ENCODE measurements at places on chromosomes 2 and 18. TPM values are rescaled to one million over a fixed set of nuclear protein-coding genes. Genes with fewer than 3 reads are reported as not detected.

Gene TSHZ1
- total RNA-seq = 14.5 TPM

Gene AMMECR1L
- total RNA-seq = 7.4 TPM

Gene TCF7L1
- 3.1 TPM for total RNA-seq

Gene POTEC
- not detected for total RNA-seq

Gene CRACDL
- total RNA-seq = 7.4 TPM

Gene YWHAQ
- 204 TPM for total RNA-seq

Gene SERPINB10
- 0.47 TPM for total RNA-seq

Gene IMPA2
- 22.9 TPM for total RNA-seq

- no peak for DNase-seq
Measured at GRCh38 chr2:106565599-106565998, 78.4 kb downstream of the CD8B2 start.

DNA sequence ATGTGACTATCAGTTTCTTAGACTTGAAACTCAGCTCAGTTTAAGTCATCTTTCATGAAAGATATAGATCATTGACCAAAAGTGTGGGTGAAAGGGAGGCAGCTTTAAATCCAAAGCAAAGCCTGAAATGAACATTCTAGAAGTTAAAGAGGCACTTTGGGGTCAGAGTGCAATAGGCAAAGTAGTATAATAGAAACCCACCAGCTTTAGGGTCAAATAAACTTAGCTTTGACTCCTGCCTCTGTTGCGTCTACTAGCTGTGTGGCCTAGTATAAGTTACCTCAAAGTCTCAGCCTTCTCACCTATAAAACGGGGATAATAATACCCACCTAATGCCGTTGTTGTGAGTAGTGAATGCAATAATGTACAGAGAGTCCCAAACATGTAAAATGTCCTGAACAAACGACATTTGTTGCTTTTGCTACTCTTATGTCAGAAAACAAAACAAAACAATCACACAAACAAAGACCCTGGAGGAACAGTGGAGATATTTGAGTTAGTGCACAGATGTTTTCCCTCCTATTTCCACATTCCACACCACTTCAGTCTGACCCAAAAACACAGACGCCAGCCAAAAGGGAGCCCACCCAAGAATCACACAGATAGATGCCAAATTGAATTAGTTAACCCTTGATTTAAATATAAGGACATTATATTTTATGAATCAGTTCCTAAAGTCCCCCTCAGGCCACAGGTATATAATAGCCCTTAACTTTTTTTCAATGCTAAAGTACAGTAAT lies 657.0 kb downstream of the ARHGAP15 start:
- no peak for DNase-seq

DNA sequence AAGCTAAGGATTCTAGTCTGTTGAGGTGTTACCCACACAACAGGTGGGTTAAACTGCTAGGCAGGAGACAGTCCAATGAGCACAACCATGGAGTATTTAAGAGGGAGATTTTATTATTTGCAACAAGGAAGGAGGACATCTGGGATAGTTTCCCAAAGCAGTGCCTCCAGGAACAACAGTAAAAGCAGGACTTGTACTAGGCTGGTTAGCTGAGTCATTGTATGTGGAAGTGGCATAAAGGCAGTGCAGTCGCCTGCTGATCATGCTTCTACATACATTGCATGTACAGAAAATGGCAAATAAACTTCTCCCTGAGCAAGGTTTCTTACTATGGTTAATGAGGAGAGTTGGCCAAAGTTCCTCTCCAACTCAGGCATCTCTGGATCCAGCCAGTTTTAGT lies 46.1 kb upstream of the CYTIP start:
- DNase-seq = no peak

- no peak for DNase-seq
Measured at GRCh38 chr2:240990726-240991377, 7.6 kb upstream of the SNED1 start.

GRCh38 chr18:49812286-49813068 lies 856 bp downstream of the ACAA2 start:
- DNase-seq = no peak

DNA sequence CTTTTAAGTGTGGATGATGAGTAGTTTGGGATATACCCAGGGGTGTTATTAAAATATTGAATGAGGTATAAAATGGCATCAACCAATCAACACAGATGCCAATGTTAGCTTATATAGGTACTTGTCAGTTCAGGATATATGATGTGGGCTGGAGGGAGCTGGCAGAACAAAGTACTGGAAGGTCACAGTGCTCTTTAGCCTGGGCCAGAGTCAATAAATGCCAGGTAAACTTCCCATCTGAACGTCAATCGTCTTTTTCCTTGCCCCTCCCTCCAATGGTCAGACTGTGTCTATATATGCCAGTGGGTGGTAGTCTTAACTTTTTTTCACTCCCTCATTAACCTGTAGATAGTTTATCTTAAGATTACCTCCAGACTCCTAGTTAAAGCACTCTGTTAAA lies 140.8 kb upstream of the RBMS1 start:
- no peak for DNase-seq

DNA sequence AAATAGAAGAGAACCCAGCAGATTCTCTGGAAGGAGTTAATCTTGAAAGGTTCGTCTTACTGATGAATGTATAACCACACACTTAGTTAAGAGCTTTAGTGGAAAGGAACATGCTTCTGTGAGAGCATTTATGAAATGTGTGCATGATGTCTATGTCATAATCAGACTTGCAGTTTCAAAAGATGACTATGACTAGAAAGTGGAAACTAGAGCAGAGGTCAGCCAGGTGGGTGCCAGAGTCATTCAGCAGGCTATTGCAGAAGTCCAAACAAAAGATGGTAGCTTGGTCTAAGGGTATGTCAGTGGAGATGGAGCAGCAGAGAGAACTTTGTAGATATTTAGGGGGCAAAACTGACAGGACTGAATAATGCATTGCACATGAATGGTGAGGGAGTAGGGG lies 825.8 kb downstream of the DCC start:
- DNase-seq = no peak

DNA sequence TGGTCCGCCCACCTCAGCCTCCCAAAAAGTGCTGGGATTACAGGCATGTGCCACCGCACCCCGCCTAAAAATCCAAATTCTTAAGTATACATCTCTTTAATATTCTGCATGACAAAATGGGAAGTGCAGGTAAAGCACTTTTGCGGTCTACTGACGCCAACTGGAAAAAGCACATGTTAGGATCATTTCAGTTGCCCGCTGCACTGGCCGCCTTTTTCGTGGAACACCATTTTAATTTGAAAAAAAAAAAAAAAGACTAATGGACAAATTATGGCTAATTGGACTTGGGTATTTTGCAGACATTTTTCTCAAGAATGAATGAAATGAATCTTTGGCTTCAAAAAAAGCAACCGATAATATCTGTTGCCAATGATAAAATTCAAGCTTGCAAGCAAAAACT lies 129.3 kb upstream of the GPC1 start:
- DNase-seq = no peak

- no peak for DNase-seq
Measured at GRCh38 chr2:229340086-229340760, 69.1 kb upstream of the PID1 start.

DNA sequence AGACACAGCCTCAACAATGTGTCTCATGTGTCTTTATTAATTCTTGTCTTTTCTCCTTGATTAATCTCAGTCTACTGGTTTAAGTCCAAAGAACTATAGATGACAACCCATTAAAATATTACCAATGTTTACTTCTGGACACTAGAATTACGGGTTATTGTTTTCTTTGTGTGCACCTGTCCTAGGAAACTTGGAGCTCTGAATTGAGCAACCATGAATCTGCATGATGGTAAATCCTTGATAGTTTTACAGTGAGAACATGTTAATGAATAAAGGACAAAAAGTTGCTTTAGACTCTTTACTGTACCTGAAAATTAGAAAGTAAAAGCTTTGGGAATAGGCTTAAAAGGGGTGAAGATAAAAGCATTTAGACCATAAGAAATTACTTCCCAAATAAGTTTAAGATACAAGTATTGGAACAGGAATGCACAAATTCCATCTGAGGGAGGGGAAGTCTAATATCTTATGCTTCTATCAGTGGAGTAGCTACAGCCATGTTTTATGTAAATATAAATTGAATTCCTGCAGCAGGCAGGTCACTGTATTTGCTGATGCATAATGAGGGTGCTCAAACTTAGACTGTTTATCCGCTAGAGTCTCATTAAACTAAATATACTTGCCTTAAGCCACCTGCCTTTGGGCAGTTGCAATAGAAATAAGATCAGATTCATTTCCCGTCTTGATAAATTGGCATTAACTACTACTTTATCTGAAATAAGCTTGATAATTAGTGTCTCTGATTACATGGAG lies 603.7 kb upstream of the GCFC2 start:
- no peak for DNase-seq

- DNase-seq = no peak
Measured at GRCh38 chr2:212477571-212477970, 61.0 kb downstream of the ERBB4 start.

DNA sequence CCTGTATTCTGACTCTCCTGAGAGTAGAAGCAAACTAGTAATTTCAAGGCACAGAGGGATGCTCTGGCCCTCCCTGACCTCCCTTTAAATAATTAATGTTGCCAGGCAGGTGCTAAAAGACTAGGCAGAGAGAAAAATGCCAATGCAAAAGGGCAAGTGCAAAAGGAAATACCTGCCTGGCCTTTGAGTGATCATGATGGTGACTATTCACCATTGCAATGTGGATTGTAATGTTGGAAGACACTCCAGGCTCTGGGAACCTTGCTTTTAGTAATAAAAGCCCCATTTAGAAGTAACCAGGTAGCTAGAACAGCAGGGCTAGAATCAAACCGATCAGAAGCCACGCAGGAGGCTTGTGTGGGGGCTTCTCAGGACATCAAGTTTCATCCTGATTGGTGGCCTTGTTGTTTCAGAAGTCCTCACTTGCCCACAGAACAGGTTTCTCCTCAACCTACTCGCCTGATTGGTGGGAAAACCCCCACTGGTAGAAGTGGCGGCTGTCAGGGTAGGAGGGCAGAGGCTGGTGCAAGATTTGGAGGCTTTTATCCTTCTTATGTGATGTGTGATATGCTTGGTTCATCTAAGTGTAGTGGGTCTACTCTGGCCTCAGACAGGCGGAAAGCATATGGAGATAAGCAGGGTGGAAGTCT lies 16.0 kb upstream of the CHRNA1 start:
- DNase-seq = no peak

DNA sequence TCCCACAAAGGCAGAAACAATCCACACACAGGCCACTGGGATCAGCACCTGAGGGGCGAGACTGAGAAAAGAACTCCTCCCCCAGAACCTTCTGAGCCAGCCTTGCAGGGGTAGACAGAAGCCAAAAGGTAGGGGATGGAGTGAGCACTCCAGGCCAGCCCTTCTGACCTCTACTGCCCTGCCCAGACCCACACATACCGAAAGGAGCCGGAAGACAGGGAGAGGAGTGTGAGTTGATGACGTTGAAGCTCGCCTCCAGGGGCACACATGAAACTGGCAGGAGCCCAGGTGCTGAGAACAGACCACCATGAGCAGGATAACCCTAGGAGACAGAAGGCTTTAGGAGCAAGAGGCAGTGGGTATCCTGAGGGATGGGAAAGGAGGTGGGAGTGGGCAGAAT lies 1.8 kb downstream of the SLC23A3 start:
- no peak for DNase-seq

All from right atrium auricular region (tissue), 2 donors.